Tibial nerve (tissue), 4 donors: ENCODE measurements at places on chromosomes 7 and 10. TPM values are rescaled to one million over a fixed set of nuclear protein-coding genes. Genes with fewer than 3 reads are reported as not detected.

Gene C10orf105
- 0.20 TPM for total RNA-seq

Gene FAM241B
- 0.59 TPM for total RNA-seq

Gene RPEL1
- not detected for total RNA-seq

Gene HSPA12A
- 137 TPM for total RNA-seq

GRCh38 chr10:32893434-32893833 lies 64.6 kb downstream of the ITGB1 start:
- DNase-seq = no peak

DNA sequence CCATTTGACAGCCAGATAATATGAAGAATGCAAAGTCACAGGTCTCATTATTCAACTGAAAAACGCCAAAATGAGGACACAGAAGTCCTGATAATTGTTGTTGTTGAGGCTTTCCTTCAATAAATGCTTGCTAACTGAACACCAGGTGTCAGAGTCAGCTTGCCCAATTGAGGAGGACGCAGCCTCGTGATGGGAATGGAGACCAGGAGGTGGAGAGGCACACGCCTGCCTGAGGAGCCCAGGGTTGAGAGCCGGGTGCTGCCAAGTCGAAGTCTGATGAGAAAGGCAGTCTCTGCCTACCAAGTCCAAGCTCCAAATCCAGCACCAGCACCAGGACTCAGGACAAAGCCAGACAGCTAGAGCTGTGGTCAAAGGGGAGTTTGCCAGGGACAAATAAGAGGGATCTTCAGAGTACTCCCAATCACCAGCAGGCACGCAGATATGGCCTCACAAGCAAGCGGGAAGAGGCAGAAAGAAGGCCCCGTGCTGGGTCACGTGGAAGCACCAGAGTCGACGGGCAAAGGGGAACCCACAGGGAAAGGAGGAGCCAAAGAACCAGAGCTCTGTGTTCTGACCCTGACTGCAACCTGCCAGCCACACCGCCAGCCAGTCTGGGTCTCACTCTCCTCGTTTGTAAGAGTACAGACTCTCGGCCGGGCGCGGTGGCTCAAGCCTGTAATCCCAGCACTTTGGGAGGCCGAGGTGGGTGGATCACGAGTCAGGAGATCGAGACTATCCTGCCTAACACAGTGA lies 47.6 kb downstream of the VOPP1 start:
- DNase-seq = peak; percentile 12

DNA sequence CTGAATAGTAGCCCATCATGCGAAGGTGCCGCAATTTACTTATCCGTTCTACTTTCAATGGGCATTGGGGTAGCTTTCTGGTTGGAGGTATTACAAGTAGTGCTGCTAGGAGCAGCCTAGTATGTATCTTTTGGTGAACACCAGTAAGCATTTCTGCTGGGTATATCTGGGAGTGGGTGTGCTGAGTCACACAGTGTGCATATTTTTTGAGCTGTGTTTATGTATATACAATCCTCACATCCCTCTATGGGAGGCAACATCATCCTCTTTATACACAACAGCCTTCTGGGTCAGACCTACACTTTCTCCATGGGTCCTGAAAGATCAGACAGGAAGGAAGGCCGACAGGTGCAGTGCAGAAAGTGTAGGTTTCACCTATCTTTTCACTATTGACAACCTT lies 36.3 kb downstream of the PYROXD2 start:
- no peak for DNase-seq

- no peak for DNase-seq
Observed at GRCh38 chr10:124157271-124157681, 63.9 kb upstream of the CHST15 start.

DNA sequence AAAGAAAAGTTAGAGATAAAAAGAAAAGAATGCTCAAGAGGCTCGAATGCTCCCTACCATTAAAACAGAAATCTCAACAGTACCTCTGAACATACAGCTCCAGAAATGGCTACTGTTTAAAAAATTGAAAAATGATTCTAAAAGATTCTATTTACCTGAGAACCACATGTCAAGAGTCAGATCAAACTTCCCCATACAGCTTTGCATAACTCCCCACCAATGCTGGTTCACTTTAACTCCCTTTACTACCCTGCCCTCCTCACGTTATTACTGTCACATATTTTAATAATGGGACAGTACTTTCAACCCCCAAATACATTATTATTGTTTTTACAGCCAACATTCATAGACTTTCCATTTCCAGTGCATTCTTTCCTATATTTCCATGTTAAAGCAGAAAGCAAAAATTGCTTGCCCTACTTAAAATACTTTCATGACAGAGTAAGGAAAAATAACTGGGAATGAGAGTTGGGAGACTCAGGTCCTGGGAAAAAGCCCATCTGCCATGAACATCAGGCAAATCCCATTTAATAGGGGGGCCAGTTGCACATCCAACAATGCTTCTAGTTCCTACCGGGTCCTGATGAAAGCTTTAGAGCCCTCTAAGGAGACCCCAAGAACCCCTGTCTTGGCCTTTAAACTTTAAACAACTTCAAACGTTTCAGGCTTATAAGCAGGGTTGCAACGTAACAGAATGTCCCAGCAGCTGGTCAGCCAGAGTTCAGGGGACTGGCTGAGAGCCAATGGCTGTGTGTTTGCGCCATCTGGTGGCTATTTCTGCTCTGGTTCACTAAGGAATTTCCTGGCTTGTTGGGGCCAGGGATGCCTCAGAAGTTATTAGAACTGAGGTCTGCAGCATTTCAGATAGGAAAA lies 247.4 kb downstream of the ELMO1 start:
- peak; percentile 92 for DNase-seq

GRCh38 chr10:47306387-47307210 lies 6.6 kb downstream of the GDF10 start:
- no peak for DNase-seq

GRCh38 chr10:71838264-71839211 lies 12.5 kb downstream of the PSAP start:
- no peak for DNase-seq

DNA sequence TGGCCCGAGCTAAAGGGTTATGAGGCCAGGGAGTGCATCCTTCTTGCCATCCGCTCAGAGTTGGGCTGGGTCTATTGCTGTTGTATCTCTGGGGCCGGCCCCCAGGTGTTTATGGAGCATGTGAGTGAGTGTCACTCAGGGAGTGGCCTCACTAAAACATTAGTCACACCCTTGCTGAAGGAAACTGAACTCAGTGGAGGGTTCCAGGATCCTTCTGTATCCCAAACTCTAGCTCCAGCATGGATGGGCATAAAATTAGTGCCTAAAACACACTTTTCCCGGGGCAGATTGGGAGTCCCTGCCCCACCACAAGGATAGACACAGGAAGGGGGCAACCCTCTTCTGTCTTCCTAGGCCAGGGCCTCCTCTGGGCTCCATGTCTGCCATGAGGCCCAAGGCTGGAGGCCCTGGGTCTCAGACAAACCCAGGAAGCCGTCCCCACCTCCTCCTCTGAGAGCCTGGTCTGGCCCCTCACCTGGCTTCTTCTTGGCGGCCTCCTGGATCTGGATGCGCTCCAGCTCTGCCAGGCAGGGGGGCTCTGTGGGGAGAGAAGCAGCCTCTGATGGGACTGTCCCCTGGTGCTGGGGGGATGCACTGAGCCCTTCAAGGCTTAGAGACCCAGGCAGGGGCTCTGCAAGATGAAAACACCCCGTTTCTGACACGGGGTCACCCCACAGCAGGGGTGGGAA lies 24.5 kb downstream of the SPOCK2 start:
- no peak for DNase-seq

DNA sequence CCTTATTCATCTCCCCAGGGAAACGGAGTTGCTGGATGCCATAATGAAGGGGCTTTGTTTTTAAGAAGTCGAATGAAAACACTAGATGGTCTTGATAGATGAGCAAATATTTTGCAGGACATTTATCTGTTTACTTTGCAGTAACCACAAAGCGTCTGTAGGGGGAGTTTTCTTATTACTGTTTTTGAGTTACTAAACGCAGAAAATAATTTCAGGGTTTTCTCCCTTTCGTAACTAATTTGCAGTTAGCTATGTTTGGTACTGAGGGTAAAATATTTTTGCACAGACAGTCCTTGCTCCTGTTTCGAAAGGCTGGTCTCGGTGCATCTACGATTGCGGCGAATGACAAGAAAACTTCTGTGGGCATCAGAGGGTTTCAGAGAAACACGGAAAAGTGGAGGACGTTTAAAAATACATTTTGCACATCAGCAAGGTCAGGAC lies 505.6 kb upstream of the MKI67 start:
- DNase-seq = no peak

GRCh38 chr7:108660465-108660864 lies 90.8 kb downstream of the DNAJB9 start:
- DNase-seq = no peak

- DNase-seq = no peak
Observed at GRCh38 chr10:62072901-62073300, 171.4 kb downstream of the ARID5B start.

GRCh38 chr7:82699773-82700186 lies 256.2 kb upstream of the CACNA2D1 start:
- no peak for DNase-seq

DNA sequence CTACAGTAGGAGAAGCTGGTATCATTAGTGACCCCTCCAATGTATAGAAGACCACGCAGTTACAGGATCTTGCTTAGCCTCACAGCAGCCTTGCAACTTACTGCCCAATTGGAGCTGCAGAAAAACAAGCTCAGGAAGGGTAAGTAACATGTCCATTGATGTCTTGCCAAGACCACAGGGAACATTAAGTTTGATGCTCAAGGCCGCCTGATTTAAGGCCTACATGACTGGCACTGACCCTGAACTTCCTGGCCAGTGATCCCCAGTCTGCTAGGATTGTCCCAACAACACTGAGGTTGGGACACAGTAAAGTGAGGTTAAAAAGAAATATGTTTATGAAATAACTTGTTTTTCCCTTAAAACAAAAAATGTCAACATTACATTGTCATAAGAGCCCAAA lies 6.8 kb upstream of the GDF2 start:
- DNase-seq = no peak

DNA sequence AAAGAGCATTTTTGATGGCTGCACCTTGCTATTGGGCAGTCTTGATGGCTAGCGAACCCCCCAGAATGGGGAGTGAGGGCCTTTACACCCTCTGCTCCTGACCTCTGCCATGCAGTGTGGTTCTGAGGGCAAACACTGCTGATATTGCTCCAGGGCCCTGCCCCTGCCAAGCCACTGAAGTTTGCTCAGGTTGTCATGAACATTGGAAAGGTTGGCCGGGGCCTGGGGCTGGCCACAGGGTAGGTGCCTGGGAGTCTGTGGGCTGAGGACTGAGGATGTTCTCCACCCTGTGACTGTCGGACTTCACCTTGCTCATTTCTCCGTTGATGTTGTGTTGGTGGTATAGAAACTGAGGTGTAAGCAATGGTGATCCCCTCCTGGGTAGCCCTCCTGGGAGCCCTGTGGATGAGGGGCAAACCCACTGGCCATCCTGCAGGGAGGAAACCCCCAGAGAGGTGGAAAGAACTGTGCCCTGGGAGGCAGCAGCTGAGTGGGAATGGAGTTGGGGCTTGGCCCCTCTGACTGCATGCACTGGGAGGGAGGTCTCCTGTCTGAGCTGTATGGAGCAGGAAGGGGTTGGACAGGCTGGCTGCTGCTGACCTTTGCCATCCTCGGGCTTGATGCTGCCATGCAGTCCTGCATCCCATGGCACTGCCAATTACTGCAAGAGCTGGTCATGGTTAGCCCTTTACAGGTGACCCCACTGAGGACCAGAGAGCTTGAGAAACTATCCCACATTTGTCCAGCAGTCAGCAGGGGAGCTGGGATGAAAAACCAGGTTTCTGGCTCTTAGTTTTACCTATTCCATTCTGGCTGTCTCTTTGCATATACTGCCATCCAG lies 77.1 kb downstream of the SH2D4B start:
- no peak for DNase-seq

GRCh38 chr7:16071246-16071857 lies 350.0 kb downstream of the CRPPA start:
- no peak for DNase-seq

DNA sequence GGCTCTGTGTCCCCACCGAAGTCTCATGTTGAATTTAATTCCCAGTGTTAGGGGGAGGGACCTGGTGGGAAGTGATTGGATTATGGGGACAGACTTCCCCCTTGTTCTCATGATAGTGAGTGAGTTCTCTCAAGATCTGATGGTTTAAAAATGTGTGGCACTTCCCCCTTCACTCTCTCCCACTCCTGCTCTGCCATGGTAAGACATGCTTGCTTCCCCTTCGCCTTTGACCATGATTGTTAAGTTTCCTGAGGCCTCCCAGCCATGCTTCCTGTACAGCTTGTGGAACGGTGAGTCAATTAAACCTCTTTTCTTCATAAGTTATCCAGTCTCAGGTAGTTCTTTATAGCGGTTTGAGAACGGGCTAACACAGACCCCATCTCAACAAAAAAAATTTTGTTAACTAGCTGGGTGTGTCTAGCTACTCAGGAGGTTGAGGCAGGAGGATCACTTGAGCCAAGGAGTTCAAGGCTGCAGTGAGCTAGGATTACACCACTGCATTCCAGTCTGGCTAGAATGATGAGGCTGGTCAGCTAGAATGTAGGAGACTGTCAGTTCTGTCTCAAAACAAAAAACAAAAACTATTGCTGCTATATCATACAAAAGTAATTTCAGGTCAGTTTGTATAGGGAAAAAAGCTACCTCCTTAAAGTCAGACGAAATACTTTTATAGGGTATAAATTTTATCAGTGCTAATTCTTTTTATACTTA lies 57.7 kb downstream of the ATAD1 start:
- DNase-seq = no peak

- no peak for DNase-seq
Observed at GRCh38 chr7:159017741-159018140, 126.9 kb downstream of the VIPR2 start.
